Breast epithelium (tissue), 4 donors: ENCODE measurements at places on chromosomes 5 and 9.
A peak's percentile ranks its signal among the peaks of the same experiment; 100 is the strongest.

DNA sequence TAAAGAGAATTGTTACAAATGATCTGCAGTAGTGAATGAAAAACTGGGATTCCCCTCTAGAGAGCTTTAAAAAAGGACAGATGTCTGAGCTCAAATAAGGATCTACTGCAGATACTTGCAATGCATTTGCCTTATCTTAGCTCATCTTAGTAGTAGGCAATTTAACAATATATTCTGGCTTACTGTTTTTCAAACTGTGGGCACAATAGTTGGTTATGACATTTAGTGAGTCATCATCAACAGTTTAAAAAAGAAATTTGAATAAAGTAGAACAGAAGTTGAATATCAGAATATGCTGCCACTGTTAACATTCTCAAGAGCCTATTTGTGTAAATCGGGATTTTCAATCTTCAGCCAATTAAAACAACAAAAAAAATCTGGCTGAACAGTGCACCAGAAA lies 6.7 kb upstream of the CAST start:
- no peak overlapping the region for H3K27ac ChIP-seq
- H3K4me3 ChIP-seq, result no peak overlapping the region
- H3K27me3 ChIP-seq, result no peaks in the 10 kb centered on the region
- H3K4me1 ChIP-seq, result peaks cover 9% of the 10 kb centered on the region

DNA sequence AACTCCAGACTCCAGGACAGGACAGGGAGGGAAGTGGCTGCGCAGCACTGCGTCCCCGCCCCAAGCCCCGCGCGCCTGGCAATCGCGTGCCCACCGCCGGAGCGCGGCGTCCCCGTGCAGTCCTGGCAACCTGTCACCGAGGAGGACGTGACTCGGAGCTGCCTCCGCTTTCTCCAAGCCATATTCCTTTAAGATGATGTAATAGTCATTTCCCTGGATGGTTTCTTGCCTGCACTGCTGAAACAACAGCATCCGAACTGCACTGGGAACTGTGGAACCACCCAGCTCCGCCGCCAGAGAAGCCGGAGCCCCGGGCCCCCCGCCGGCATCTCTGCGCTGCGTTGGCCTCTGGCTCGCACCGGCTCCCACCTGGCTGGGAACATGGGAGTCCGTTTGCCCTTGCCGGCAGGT lies 34.5 kb downstream of the KCTD16 start:
- no peak for DNase-seq
- H3K4me1 ChIP-seq, result no peaks in the 10 kb centered on the region
- no peaks in the 10 kb centered on the region for H3K36me3 ChIP-seq
- H3K27me3 ChIP-seq, result peaks cover 41% of the 10 kb centered on the region
- H3K27ac ChIP-seq, result no peak overlapping the region
- peak overlapping the region; percentile 50 for H3K4me3 ChIP-seq

GRCh38 chr9:13728917-13729811 lies 449.7 kb upstream of the MPDZ start:
- H3K4me3 ChIP-seq, result no peak overlapping the region
- no peaks in the 10 kb centered on the region for H3K36me3 ChIP-seq
- H3K27me3 ChIP-seq, result no peaks in the 10 kb centered on the region
- no peak for DNase-seq
- H3K4me1 ChIP-seq, result no peaks in the 10 kb centered on the region

DNA sequence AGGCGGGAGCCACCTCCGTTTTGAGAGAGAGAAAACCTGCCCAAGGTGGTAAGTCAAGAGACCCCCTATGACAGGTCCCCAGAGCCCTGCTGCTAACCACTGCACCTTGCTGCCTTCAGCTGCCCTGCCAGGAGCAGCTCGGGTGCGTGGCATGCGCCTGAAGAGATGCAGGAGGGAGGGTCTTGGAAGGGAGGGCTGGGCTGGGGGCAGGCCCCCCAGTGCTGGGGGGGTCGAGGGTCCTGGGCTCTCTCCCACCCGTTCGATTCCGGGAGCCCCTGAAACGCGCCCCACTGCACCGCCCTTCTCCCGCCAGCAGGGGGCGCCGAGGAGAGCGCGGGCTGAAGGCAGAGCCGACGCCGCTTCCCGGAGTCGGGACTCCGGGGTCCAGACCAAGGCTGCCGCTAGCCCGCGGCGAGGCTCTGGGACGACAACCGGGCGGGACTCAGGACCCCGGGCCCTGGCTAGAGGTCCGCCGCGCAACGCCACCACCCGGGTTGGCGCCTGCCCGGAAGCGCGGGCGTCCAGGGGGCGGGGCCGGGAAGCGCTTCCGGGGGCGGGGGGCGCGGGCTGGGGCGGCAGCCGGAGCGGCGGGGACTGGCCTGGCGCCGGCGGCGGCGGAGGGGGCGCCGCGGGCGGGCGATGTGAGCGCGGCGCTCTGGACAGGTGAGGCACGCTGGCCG lies at the start of gene ZBTB34:
TSS of gene ZBTB34 (plus strand) at position 563 of the 680 bp plus-strand sequence. CDS start 18,761 bp downstream, outside the sequence.
- no peaks in the 10 kb centered on the region for H3K36me3 ChIP-seq
- H3K27me3 ChIP-seq, result no peaks in the 10 kb centered on the region
- DNase-seq, result no peak
- peaks cover 5% of the 10 kb centered on the region for H3K4me1 ChIP-seq
- H3K27ac ChIP-seq, result peak within 1 kb of the TSS; percentile 93

DNA sequence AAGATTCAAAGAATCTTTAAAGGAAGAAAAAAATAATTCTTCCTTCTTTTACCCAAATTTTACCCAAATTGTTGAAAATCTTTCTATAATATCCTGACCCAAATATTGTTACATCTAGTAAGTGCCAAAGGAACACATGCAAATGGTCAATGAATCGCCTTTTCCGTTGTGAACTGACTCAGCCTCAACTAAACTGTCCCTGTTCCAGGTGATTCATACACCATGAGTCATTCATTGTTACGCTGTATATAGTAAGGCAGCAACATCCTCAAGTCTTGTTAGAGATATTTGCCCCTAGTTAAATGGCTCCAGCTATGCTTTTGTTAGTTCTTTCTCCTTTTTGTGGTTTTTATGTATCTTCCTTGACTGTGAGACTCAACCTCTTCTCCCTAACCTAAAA lies 9.7 kb downstream of the PTGER4 start:
- no peaks in the 10 kb centered on the region for H3K4me1 ChIP-seq
- H3K27ac ChIP-seq, result no peak overlapping the region
- no peaks in the 10 kb centered on the region for H3K36me3 ChIP-seq
- no peak overlapping the region for H3K4me3 ChIP-seq
- no peak for DNase-seq

DNA sequence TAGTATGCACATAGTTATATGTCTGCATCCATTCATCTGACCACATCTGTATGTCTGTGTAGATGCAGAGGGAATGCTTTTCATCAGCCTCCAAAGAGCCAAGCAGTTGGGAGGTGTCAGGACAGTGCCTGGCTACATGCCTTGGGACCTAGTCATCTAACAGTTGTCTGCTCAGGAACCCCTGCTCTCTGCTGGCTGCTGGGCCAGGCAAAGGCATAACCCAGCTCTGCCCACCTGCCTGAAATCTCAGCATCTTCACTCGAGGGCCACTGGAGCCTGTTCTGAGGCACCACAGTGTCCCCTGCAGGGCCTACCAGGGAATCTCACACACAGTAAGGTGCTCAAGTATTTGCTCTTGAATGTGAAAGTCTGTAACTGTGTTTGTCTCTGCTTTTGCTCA lies 3.7 kb downstream of the C9orf50 start:
- no peak overlapping the region for H3K4me3 ChIP-seq
- H3K36me3 ChIP-seq, result no peaks in the 10 kb centered on the region
- no peaks in the 10 kb centered on the region for H3K27me3 ChIP-seq
- no peaks in the 10 kb centered on the region for H3K4me1 ChIP-seq

- no peaks in the 10 kb centered on the region for H3K36me3 ChIP-seq
- no peak overlapping the region for H3K4me3 ChIP-seq
- no peak for DNase-seq
- H3K27me3 ChIP-seq, result peaks cover 7% of the 10 kb centered on the region
- no peak overlapping the region for H3K27ac ChIP-seq
These were observed 2.1 kb downstream of the QRFP start for GRCh38 chr9:130894546-130894945.

GRCh38 chr9:80994892-80995291 lies 694.5 kb downstream of the TLE1 start:
- no peak for DNase-seq
- H3K27ac ChIP-seq, result no peak overlapping the region
- H3K4me3 ChIP-seq, result no peak overlapping the region
- H3K36me3 ChIP-seq, result no peaks in the 10 kb centered on the region

DNA sequence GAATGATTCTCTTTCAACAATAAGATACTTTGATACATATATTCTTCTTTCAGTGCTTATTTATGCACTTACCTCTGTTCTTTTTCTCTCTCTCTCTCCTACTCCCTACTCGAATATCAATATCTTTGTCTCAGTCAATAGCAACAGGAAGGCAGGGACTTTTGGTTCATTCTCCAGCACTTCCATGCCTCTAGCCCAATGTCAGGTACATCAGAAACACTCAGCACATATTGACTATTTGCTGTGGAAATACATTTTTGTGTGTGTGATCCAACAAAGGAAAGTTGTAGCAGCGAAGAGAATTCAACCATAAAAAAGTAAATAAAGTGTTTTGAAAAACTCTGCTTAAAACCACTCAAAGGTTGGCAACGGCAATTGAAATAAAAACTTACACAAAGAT lies 12.6 kb downstream of the DIRAS2 start:
- no peak overlapping the region for H3K4me3 ChIP-seq
- no peak for DNase-seq
- no peak overlapping the region for H3K27ac ChIP-seq
- H3K27me3 ChIP-seq, result no peaks in the 10 kb centered on the region
- no peaks in the 10 kb centered on the region for H3K4me1 ChIP-seq

- H3K27me3 ChIP-seq, result no peaks in the 10 kb centered on the region
- no peak overlapping the region for H3K27ac ChIP-seq
- no peaks in the 10 kb centered on the region for H3K4me1 ChIP-seq
- no peak for DNase-seq
- H3K36me3 ChIP-seq, result no peaks in the 10 kb centered on the region
- H3K4me3 ChIP-seq, result no peak overlapping the region
These were observed 59.2 kb downstream of the TTLL11 start for GRCh38 chr9:122033775-122034373.

GRCh38 chr5:127176769-127177168 lies 103.5 kb upstream of the C5orf63 start:
- no peaks in the 10 kb centered on the region for H3K4me1 ChIP-seq
- H3K4me3 ChIP-seq, result no peak overlapping the region
- no peak overlapping the region for H3K27ac ChIP-seq
- no peak for DNase-seq
- no peaks in the 10 kb centered on the region for H3K27me3 ChIP-seq
